ENCODE measurements at places on chromosomes 3 and 15. TPM values are rescaled to one million over a fixed set of nuclear protein-coding genes. Genes with fewer than 3 reads are reported as not detected.

SPINT1 gene
- total RNA-seq, result 31.4 TPM

DLEC1 gene
- total RNA-seq, result 0.42 TPM

CYP8B1 gene
- total RNA-seq, result not detected

PLXNB1 gene
- 22.7 TPM for total RNA-seq

DZIP1L gene
- total RNA-seq, result 54.0 TPM

GRAMD2A gene
- 0.74 TPM for total RNA-seq

CPNE4 gene
- total RNA-seq, result 0.21 TPM

WNT7A gene
- total RNA-seq, result not detected

GPR62 gene
- total RNA-seq, result not detected

KBTBD13 gene
- 0.32 TPM for total RNA-seq

CCDC71 gene
- 10.3 TPM for total RNA-seq

TMPRSS7 gene
- not detected for total RNA-seq
